NCI-H1105 treated with DMSO at 0.1 percent for 48 hours (cell line): ENCODE measurements at places on chromosomes 2 and 18.

GRCh38 chr2:20674309-20674965 lies 7.5 kb downstream of the GDF7 start:
- no peak for DNase-seq

- DNase-seq: no peak
Observed at GRCh38 chr18:61169386-61169785, 163.8 kb upstream of the CDH20 start.

GRCh38 chr18:51807336-51807735 lies 532.7 kb upstream of the DCC start:
- no peak for DNase-seq

- DNase-seq: no peak
Observed at GRCh38 chr2:25957743-25958142, 24.6 kb downstream of the KIF3C start.

DNA sequence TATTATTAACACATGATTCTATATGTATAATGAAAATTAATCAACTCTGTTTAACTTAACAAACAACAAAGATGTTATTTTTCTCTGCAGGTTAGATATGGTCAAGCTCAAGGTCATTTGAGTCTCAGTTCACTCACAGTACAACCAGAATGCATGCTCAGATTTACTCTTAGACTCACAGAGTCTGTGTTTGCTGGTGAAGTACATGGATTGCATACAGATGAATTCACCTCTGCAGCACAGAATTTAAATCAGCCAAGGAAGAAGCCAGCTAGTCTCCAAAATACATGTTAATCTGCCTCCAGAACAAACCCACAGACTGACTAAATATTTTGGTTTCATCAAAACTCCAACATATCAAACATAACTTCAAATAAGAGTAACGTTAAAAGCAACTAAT lies 424.5 kb downstream of the RAD51AP2 start:
- no peak for DNase-seq

DNA sequence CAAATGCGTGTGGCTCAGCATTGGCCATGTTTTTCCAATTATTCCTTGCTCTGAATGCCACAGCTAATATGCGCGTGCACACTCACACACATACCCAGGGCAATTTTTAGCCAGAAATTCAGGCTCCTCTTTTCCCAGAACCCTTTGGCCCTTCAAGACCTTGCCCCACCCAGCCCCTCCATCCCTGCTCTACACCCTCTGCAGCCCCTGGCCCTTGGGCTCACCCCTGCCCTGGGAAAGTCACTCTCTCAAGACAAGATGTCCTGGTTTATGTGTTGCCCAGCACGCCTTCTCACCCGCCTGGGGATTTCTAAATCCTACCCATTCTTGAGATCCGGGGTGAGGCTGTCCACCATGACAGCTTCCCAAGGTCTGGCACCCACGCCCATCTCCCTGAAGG lies 319.7 kb downstream of the CYP26B1 start:
- no peak for DNase-seq

- DNase-seq: no peak
Observed at GRCh38 chr2:202278036-202278760, 12.6 kb downstream of the NOP58 start.

- no peak for DNase-seq
Observed at GRCh38 chr18:48408111-48408726, 964 bp downstream of the ZBTB7C start.

DNA sequence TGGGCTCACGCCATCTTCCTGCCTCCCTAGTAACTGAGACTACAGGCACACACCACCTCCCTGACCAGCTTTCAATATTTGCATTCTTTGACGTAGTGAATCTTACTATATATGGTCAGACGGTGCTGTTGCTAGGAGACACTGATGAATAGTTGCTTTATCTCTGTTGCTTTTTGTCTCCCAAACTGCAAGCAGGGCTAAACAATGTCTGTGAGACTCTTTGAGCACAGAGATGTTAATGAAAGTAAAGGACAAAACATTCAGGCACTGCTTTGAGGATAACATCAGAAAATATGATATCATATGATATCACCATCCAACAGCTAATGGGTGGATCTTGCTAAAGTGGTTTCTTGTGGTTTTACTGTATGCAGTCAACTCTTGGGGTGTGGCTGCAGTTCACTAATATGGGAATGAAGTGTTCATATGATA lies 43.0 kb downstream of the EMILIN2 start:
- no peak for DNase-seq

- no peak for DNase-seq
Observed at GRCh38 chr2:118312969-118313756, 224.9 kb downstream of the INSIG2 start.

- DNase-seq: no peak
Observed at GRCh38 chr18:70553936-70554260, 265.1 kb downstream of the SOCS6 start.

DNA sequence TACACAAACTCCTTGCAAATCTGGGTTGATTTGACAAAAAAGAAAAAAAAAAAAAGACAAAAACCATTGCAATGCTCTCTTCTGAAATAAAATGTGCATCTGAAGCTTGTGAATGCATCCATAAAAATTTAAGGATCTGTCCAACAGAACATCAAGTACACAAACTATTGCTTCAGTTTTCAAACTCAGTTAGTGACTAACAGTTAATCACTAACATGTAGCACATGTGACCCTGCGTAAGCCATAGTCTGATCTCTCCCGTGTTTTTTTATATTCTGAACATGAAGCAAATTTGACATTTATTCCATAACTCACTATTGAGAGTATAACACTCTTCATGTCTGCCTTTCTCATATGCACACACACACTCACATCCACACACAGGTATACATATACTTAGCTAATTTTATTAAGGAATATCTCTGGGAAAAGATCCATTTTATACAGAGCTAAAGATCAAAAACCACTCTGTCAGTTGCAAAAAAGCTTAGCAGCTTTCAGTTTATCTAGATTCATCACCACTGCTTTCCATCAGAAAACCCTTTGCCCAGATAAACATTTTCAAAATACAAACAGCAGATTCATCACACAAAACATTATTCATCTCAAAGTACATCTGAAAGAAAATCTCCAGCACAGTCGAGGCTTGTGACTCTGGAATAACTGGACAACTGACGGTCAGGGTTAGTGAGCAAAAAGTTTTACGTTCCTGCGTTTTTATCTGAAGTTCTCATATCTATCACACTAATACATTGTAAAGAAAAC lies 1000.4 kb upstream of the ACVR2A start:
- DNase-seq: no peak

GRCh38 chr2:74304332-74305148 lies 38.7 kb downstream of the SLC4A5 start:
- DNase-seq: no peak

DNA sequence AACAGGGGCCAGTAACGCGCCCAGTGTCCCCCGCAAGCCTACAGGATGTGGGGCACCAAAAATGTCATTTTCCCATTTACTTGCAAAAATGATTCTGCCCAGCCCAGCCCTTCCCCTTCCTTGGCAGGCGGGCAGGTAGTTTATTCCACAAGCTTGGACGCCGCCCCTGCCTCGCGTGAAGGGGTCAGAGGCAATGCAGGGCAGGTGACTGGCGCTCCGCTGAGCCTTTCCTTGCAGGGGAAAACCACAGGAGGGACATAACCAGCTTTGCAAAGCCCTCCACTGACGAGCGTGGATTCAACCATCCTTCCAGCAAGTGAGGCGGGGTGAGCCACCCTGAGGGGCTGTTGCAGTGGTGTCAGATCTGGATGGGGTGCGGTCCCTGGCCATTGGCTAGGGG lies 5.3 kb downstream of the MAB21L4 start:
- no peak for DNase-seq

DNA sequence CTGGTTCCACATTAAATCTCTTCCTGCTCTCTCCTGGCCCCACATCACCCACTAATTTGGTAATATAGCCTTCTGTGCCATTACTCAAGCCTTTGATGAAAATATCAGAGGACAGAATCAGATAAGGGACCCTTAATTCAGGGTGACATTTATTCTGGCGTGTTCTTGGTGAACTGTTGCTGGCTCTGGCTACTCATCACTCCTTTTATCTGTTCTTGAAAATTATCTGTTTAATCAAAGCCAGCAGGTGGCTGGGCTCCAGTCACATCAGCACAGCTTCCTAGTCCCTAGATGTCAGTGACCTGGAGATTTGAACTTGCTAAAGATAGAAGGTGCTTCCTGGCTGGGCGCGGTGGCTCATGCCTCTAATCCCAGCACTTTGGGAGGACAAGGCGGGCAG lies 26.9 kb upstream of the SLC35F6 start:
- no peak for DNase-seq
